A549 treated with Hydrocortisone at 1 μM for 4 hours (cell line): ENCODE measurements at places on chromosomes 5 and 9. TPM values are rescaled to one million over a fixed set of nuclear protein-coding genes. Genes with fewer than 3 reads are reported as not detected.

Gene REEP5
- 126 to 168 TPM (median 153 TPM) in 5 replicates for total RNA-seq

Gene RFK
- 30.5 to 37.9 TPM (median 34.9 TPM) in 5 replicates for total RNA-seq

Gene BTNL3
- not detected in 5 replicates for total RNA-seq

Gene PHF24
- 0.09 to 0.31 TPM (median 0.14 TPM) in 5 replicates for total RNA-seq

Gene CD74
- total RNA-seq = 0.15 to 0.16 TPM in 2 of 5 replicates, not detected in the others

Gene TEX48
- not detected in 5 replicates for total RNA-seq

Gene PCDHB15
- 0.03 to 0.14 TPM (median 0.06 TPM) in 5 replicates for total RNA-seq

Gene PCYOX1L
- 2.5 to 3.1 TPM (median 2.8 TPM) in 5 replicates for total RNA-seq

Gene OR1J2
- not detected in 5 replicates for total RNA-seq

Gene SHC3
- total RNA-seq = 0.22 to 0.51 TPM (median 0.24 TPM) in 5 replicates

Gene SLC26A2
- total RNA-seq = 43.7 to 85.4 TPM (median 65.0 TPM) in 5 replicates

Gene SHISAL2B
- total RNA-seq = not detected in 5 replicates

Gene ACTBL2
- 0.07 to 0.09 TPM in 2 of 5 replicates, not detected in the others for total RNA-seq

Gene C5orf34
- 3.7 to 5.3 TPM (median 4.6 TPM) in 5 replicates for total RNA-seq

Gene FBXO38
- total RNA-seq = 13.7 to 26.6 TPM (median 18.5 TPM) in 5 replicates

Gene STRBP
- total RNA-seq = 13.6 to 18.1 TPM (median 15.4 TPM) in 5 replicates

Gene EFNA5
- total RNA-seq = 18.1 to 23.1 TPM (median 20.5 TPM) in 5 replicates

Gene AK8
- total RNA-seq = 0.83 to 1.3 TPM (median 1.2 TPM) in 5 replicates

Gene SPATA31C1
- not detected in 5 replicates for total RNA-seq

Gene PCDHGB1
- total RNA-seq = 1.3 to 2.2 TPM (median 1.6 TPM) in 5 replicates

Gene SOX30
- total RNA-seq = 0.06 to 0.07 TPM in 2 of 5 replicates, not detected in the others

Gene TUBB4B
- total RNA-seq = 681 to 782 TPM (median 752 TPM) in 5 replicates

Gene CXCL14
- total RNA-seq = 0.13 to 0.37 TPM (median 0.15 TPM) in 5 replicates

Gene PCDHGA10
- 0.02 to 0.03 TPM (median 0.02 TPM) in 3 of 5 replicates, not detected in the others for total RNA-seq

Gene WDR41
- 37.6 to 64.0 TPM (median 43.3 TPM) in 5 replicates for total RNA-seq

Gene IGFBPL1
- total RNA-seq = 2.1 to 2.9 TPM (median 2.4 TPM) in 5 replicates

Gene GDF9
- 0.14 to 0.38 TPM (median 0.21 TPM) in 5 replicates for total RNA-seq

Gene DOK3
- 2.7 to 6.1 TPM (median 3.8 TPM) in 5 replicates for total RNA-seq

Gene COL15A1
- 0.56 to 0.66 TPM (median 0.63 TPM) in 5 replicates for total RNA-seq

Gene PLPP7
- 0.06 TPM in 1 of 5 replicates, not detected in the others for total RNA-seq

Gene PCDHA8
- 0.05 to 0.09 TPM (median 0.06 TPM) in 4 of 5 replicates, not detected in the other for total RNA-seq

Gene IL9
- total RNA-seq = not detected in 5 replicates

Gene AQP3
- total RNA-seq = 21.0 to 24.9 TPM (median 23.2 TPM) in 5 replicates

Gene SLC1A3
- 0.09 TPM in 1 of 5 replicates, not detected in the others for total RNA-seq

Gene IFNA21
- total RNA-seq = not detected in 5 replicates

Gene CFAP157
- 0.03 to 0.08 TPM (median 0.05 TPM) in 5 replicates for total RNA-seq

Gene ZNF366
- not detected in 5 replicates for total RNA-seq

Gene CTXN3
- total RNA-seq = not detected in 5 replicates

Gene UCK1
- total RNA-seq = 19.5 to 22.9 TPM (median 19.8 TPM) in 5 replicates

Gene DNM1
- total RNA-seq = 79.3 to 92.9 TPM (median 87.9 TPM) in 5 replicates

Gene PPIC
- total RNA-seq = 16.6 to 18.1 TPM (median 17.0 TPM) in 5 replicates

Gene CD14
- total RNA-seq = 3.3 to 4.5 TPM (median 4.1 TPM) in 5 replicates

Gene FLT4
- 3.6 to 4.4 TPM (median 4.0 TPM) in 5 replicates for total RNA-seq

Gene ZNF483
- total RNA-seq = 0.18 to 0.94 TPM (median 0.49 TPM) in 5 replicates

Gene FYB1
- total RNA-seq = 9.0 to 18.2 TPM (median 12.5 TPM) in 5 replicates

Gene EQTN
- not detected in 5 replicates for total RNA-seq
